Mesenteric fat pad (tissue), 1 donor: ENCODE measurements at places on chromosomes 11 and 22. TPM values are rescaled to one million over a fixed set of nuclear protein-coding genes. Genes with fewer than 3 reads are reported as not detected.

- no peak for DNase-seq
Observed at GRCh38 chr11:128417607-128418324, 169.6 kb downstream of the ETS1 start.

GRCh38 chr11:79397252-79397651 is 43.6 kb downstream of the TENM4 start:
- DNase-seq: no peak

- no peak for DNase-seq
Observed at GRCh38 chr11:2892215-2892966, 6.8 kb upstream of the CDKN1C start.

Gene CD3G
- total RNA-seq: 1.1 TPM
